ENCODE measurements at places on chromosomes 7 and 10. TPM values are rescaled to one million over a fixed set of nuclear protein-coding genes. Genes with fewer than 3 reads are reported as not detected.

GRCh38 chr7:151726652-151727578 lies 150.0 kb downstream of the PRKAG2 start:
- DNase-seq, result no peak

DNA sequence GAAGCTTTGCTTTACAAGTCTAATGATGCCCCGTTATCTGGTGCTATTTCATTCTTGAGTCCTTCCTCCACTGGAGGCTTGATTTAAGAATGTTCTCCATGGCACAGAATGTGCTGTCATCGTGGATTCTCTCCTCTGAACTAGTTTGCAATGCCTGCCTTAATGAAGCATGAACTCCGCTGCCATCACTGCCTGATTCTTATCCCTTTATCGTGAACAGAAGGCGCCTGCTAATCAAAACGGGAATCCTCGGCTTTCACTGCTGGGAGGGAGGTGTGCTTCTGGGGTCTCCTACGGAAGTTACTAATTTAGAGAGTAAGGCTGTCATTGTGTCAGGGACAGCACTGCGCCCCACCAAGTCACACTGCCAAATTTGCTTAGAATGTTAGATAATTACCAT lies 56.2 kb downstream of the ITGB1 start:
- no peak for DNase-seq

DNA sequence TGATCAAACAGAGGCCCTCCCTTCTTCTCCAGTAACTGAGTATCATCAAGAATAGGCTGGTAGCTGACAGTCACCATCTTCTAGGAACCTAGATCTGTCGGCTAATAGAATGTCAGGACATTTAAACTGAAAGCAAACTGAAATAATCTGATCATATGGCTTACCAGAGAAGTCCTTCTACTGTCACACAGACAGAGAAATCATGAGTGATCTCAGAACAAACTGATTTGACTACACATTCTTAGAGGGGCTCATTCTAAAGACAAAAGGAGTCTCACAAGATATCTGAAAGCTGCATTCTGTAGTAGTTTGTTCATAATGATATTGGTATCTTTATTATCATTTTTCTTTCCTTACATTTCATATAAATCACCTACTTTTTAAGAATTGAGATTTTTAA lies 130.9 kb upstream of the ADCY1 start:
- DNase-seq, result no peak

GRCh38 chr10:22230158-22230833 lies 12.5 kb upstream of the EBLN1 start:
- peak; percentile 75 for DNase-seq

DNA sequence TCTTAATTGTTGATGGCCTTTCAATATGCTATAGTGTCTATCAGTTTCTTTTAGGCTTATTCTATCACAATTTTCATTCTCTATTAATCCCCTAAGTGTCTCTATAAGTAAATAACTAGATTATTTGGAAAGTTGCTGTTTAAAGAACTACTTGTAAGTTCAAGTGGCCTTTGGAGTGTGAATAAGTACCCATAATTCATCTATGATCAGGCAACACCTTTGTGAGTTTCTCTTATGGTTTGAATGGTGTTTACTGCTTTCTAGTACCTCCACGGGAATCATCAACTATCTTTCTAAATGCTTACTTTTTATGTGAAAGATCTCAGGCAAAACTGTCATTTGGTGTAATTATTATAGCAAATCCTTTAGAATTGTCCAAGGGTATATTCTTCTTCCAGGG lies 166.7 kb downstream of the POU6F2 start:
- no peak for DNase-seq

The FAM25A gene
- not detected for total RNA-seq
